Activated T-helper 1 cell treated with anti-CD3 and anti-CD28 coated beads, Interleukin-12 subunit alpha, Interleukin-12 subunit beta, Interleukin-2, Interleukin-4 antibody, amounts not matched to agents 30 ng/mL and 10 ng/mL and 1 ng/mL, durations not matched to agents 14 hours and 24 hours and 36 hours (primary cell): ENCODE measurements at places on chromosomes 5 and 9. TPM values are rescaled to one million over a fixed set of nuclear protein-coding genes. Genes with fewer than 3 reads are reported as not detected.

Gene CCNO
- 0.10 and 0.20 TPM in 2 replicates for total RNA-seq

- no peak for DNase-seq
Observed at GRCh38 chr9:967903-968641, 8.4 kb upstream of the DMRT3 start.

Gene PCDHGB1
- 0.18 and 0.32 TPM in 2 replicates for total RNA-seq

DNA sequence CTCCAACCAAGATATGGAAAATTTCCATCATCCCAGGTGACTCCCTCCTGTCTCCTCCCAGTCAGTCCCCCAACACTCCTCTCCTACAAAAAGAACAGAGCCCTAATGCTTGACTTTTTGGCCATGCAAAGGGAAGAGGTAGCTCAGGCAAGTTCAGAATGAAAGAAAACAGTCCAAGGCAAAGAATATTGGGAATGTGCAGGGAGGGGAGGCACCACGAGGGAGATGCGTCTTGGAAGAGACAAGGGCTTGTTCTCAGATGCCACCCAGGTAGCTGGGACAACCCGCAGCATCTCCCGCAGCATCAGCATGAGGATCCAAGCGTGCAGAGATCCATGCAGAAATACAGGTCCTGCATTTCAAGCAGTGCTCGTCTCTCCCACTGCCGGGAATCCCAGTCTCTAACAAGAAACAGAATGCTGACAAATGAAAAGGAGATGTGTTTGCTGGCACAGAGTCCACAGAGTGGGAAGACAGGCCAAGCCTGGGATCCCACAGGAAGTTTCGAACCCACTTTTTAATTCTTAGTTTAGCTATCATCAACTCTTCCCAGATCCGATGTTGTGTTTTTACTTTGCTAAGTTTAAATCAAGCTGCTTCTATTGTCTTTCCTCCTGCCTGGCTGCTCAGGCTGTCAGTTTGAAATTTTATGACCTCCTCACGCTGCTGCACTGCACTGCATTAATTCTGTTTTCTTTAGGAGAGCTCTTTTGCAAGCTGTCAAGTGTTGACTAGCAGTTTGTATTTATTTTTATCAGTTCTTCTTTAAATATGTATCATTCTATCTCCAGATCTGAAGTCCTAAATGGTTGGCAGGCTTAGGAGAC lies 86.8 kb upstream of the OSMR start:
- no peak for DNase-seq

DNA sequence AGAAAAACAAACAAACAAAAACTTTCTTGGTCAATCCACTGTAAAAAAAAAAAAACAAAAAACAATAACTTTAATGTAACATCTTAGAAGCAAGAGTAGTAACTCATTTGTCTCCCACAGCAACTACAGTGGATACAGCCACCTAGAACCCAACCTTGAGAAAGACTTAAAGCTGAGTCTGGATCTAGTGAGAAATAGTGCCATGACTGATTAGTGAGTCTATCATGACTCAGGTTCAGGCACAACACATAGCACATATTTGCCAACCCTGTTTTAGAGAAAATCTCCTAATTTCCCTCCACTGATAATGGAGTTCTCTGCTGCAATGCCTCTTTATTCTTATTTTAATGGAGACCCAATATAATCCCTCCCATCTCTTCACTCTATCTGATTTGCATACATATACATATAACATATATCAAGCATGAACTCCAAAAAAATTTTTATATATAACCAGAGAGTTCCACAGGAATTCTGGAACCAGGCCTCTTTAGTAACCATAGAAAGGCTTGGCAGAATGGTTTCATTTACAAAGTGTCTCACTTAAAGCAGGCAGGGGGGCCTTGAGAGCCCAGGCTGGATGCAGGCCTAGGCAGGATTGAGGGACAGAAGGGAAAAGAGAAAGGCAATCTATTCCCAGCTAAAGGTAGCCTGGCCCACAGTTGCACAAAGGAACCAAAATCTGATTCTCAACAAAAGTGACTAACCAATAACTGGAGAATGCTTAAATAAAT lies 11.9 kb upstream of the NR4A3 start:
- no peak for DNase-seq

GRCh38 chr5:16926417-16926816 lies 9.7 kb downstream of the MYO10 start:
- DNase-seq, result no peak

Gene CNTFR
- not detected in 2 replicates for total RNA-seq

DNA sequence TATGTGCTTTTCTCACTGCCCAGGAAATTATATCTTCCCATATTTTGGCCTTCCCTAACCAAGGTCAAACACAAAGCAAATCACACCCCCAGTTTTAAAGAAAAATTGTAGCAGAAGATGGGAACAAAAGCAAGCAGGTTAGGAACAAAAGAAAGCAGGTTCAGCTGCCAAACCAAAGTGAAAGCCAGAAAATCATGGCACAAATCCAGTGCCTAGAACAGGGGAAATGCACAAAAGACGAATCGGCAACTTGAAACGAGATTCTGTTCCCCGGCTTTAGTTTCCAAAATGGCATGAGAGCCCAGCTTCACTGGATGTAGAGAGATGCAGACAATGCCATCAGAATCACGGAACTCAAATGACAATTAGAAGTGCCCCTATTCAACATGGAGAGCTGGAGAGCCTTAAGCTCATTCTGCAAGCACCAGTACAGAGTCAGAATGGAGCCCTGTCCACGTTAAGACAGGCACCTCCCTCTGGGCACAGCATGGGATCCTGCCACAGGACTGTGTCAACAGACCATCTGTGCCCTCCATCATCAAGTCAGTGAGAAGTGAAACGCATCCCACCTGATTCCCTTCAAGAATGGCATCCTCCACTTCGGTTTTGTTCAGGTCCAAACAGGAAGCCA lies 13.8 kb downstream of the DNAH5 start:
- DNase-seq, result no peak

DNA sequence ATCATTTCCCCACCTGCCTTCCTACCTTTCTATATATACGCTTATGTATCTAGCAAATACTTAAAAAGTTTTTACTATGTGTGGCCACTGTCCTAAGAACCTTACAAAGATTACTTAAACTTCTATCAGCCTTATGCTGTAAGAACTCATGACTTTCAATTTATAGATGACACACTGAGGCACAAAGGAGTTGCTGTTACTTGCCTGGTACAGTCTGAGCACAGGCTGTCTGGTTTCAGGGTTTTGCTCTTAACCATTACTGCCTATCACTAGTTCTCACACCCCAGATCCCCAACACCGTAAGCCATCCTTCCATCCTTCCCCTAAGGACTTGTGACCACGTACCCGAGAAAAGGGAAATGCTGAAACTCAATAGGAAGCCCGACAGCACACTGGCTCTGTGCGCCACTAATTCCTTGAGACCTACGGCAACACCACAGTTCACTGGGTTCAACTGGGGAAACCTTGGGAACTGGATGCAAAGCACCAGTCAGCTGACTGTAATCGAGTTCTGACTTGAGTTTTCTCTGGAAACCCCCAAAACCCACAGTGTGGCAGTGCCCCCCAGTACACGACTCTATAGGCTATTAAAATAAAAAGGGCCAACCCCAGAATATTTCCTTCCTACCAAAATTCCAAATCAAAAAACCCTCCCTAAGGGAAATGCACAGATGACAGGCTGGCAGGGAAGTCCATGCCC lies 56.0 kb downstream of the AUH start:
- DNase-seq, result no peak

- DNase-seq, result no peak
Observed at GRCh38 chr5:122415030-122415800, 103.2 kb downstream of the SNCAIP start.

Gene CKMT2
- total RNA-seq, result not detected in 2 replicates

DNA sequence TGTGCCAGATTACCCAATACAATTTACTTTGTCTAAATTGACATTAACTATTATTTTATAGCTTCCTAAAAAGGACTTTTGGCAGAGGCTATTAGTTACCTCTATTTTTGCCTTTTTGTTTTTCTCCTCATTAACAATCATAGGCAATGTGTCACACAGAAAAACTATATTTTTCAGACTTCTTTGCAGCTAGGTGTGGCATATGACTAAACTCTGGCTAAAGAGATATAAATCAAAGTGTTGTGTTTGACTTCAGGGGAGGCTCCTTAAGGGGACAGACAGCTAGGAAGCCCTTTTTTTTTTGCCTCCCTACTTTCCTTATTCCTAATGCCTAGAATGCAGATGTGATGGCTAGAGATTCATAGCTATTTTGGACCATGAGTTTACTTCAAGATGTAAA lies 19.7 kb upstream of the GCNT4 start:
- DNase-seq, result no peak

Gene MEF2C
- total RNA-seq, result 0.44 and 0.47 TPM in 2 replicates

GRCh38 chr5:52328220-52328806 lies 459.4 kb upstream of the ITGA1 start:
- no peak for DNase-seq

GRCh38 chr9:87594194-87594593 lies 96.5 kb downstream of the DAPK1 start:
- no peak for DNase-seq

GRCh38 chr9:22424616-22425015 lies 22.0 kb upstream of the DMRTA1 start:
- no peak for DNase-seq

- DNase-seq, result no peak
Observed at GRCh38 chr9:87763286-87763685, 37.4 kb downstream of the CTSL start.

DNA sequence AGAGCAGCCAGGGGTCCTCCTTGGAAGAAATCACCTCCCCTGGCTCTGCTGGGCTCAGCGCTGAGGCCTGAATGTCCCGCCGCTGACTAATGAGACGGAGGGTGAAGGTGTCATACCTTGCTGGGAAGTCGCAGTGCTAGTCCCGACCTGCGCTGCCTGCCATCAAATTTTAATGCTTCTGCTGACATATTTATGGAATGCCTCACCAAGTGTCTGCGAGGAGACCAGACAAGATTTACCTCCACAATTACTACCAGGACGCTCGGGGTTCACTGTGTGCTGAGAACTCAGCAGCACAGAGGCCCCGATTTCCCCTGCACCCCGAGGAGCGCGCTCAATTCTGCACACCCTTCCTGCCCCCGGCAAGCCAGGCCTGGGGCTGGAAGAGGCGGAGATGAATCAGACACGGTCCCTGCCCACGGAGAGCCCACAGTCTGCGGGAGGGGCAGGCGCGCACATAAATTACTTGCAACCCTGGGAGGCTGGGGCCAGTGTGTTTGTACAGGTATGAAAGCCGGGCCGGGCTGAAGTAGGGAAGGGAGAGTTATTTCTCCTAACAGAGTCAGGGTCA lies 175.2 kb downstream of the PAX5 start:
- DNase-seq, result no peak

GRCh38 chr9:26548781-26549290 lies 343.8 kb downstream of the CAAP1 start:
- no peak for DNase-seq

DNA sequence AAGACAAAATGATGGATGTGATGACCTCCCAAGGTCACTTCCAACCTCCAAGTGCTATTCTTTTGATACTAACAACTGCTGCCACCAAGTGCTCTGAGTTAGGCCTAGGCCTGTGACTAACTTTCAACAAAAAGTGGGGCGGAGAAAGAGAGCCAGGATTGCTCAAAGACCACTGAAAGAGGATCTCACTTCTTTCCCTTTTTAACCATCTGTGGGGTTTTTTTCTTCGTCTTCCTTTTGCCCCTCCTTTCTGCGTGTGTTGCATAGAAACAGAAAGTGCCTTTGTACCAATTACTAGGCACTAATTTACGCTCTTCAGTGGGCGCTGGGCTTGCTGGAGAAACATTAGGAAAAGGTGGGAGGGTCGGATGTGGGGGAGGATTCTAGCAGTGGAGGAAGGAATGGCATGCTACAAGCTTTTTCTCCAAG lies 8.0 kb downstream of the KLF9 start:
- no peak for DNase-seq

- no peak for DNase-seq
Observed at GRCh38 chr9:2816476-2817141, 27.3 kb downstream of the PUM3 start.
